Caco-2 (cell line): ENCODE measurements at places on chromosomes 11 and 22. TPM values are rescaled to one million over a fixed set of nuclear protein-coding genes. Genes with fewer than 3 reads are reported as not detected.

The SLC22A9 gene
- 1.7 and 2.0 TPM in 2 replicates for total RNA-seq

The TUG1 gene
- 99.1 and 103 TPM in 2 replicates for total RNA-seq

The THRSP gene
- 0.25 TPM in 1 of 2 replicates, not detected in the other for total RNA-seq

The PRG3 gene
- not detected in 2 replicates for total RNA-seq

DNA sequence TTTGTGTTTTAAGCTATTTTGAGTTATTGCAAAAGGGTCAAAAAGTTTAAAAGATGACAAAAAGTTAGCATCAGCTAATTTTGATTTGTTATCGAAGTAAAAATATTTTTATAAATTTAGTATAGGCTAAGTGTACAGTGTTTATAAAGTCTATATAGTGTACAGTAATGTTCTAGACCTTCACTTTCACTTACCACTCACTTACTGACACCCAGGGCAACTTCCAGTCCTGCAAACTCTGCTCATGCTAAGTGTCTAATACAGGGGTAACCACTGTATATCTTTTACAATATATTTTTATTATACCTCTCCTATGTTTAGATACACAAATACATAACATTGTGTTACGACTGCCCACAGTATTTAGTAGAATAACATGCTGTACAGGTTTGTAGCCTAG, 59.7 kb downstream of the PDGFD start:
- no peak for DNase-seq

DNA sequence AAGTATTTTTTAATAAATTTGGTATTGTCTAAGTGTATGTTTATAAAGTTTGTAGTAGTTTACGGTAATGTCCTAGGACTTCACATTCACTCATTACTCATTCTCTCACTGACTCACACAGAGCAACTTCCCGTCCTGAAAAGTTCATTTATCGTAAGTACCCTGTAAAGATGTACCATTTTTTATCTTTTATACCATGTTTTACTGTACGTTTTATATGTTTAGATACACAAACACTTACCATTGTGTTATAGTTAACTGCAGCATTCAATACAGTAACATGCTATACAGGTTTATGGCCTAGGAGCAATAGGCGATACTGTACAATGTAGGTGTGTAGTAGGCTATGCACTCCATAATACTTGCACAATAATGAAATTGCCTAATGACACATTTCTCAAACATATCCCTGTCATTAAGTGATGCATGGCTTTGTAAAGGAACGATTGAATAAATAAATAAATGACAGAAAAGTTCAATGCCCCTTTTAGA, 12.5 kb upstream of the CARD18 start:
- no peak for DNase-seq

- DNase-seq: no peak
Measured at GRCh38 chr22:47435826-47436225, 673.4 kb downstream of the TBC1D22A start.

- DNase-seq: no peak
Measured at GRCh38 chr11:92845805-92846204, 123.6 kb upstream of the MTNR1B start.

GRCh38 chr22:47124451-47124881, 362.0 kb downstream of the TBC1D22A start:
- no peak for DNase-seq

- DNase-seq: peak; percentile 38
Measured at GRCh38 chr11:73160005-73160760, 18.1 kb upstream of the FCHSD2 start.
